ENCODE measurements at places on chromosomes 3 and 15. TPM values are rescaled to one million over a fixed set of nuclear protein-coding genes. Genes with fewer than 3 reads are reported as not detected.

DNA sequence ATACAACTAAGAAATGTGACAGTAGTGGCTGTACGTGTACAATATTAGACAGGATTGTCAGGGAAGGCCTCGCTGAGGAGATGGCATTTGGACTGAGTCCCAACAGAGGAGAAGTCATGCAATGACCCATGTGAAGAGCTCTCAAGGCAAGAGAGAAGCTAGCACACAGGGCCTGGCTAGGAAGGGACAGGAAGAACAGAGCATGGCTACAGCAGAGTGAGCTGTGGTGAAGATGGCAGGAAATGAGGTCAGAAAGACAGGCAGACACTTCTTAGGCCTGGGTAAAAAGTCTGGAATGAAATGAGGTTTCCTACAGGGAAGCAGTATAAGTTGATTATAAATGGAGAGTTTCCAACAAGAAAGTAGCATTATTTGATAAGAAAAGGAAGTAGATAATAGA lies 33.2 kb upstream of the LEKR1 start:
- no peak for DNase-seq

Gene ETV5
- 26.8 TPM for total RNA-seq

GRCh38 chr3:73056014-73056844 lies 5.2 kb upstream of the EBLN2 start:
- no peak for DNase-seq

Gene ASB14
- total RNA-seq = not detected

Gene ISG20
- total RNA-seq = 8.0 TPM

DNA sequence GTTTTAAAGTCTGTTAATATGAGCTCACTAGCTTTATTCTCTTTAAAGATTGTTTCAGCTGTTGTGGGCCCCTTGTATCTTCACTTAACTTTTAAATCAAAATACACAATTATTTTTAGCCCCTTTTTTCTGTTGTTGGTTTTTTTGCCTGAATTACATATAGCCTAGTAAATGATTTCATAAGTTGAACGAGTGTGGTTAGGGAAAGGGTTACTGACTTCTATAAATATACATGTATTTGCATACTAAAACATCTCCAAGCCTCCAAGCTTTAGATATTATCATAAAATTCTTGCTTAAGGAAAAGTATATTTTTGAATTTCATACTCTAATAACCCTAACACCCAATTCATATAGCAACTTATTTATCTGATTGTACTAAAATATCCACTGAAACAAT lies 73.2 kb upstream of the ARL6 start:
- DNase-seq = no peak

DNA sequence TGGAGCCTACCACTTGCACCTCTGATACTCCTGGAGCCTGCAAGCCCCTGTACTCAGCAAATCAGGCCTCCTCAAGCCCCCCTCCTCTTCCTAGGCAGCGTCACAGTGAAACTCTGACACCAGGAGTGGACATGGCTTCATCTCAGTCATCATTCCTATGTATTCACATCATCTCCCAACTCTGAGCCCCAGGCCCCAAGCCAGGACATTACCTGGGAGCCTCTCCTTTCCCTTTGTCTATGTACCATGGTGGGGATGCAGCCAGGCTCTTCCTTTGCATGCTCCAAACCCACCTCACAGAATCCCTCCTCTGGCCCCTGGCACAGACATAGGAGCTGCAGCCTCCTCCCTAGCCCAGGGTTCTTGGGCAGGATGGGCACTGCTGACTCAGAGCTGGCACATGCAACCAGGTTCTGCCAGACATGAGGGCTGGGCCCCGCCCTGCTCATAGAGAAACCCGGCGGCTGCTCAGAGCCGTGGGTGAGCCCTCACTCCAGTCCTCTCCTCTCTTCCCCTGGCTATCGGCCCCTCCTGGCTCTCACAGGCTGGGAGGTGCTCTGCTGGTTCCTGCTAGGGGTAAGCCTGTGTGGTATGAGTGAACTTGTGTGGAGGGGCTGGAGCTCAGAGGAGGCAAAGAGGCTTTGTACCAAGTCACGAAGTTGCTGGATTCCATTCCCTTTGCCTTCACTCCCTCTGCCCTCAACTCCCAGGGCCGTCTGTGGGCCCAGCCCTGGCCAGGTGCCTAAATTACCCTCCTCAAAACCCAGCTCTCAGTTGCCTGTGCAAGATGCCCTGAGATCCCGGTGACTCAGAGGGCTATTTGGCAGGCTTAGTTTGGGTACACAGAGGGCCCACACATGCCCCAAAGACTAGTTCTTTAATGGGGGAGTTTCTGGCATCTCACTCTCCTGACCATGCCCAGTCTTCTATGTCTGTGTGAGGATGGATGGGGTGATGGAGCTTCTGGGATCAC lies 1.9 kb upstream of the PLCD1 start:
- no peak for DNase-seq

- no peak for DNase-seq
Measured at GRCh38 chr3:137191133-137191923, 233.5 kb downstream of the IL20RB start.

DNA sequence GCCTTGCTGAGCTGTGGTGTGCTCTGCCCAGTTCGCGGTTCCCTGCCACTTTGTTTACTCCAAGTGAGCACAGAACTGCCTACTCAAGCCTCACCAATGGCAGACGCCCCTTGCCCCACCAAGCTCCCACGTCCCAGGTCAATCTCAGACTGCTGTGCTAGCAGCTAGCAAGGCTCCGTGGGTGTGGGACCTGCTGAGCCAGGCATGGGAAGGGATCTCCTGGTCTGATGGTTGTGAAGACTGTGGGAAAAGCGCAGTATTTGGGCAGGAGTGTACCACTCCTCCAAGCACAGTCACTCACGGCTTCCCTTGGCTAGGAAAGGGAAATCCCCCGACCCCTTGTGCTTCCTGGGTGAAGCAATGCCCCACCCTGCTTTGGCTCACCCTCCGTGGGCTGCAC lies 45.0 kb downstream of the SLC12A6 start:
- DNase-seq = no peak

Gene SUSD5
- total RNA-seq = 3.8 TPM

GRCh38 chr3:127682561-127682960 lies 9.8 kb downstream of the ABTB1 start:
- DNase-seq = no peak

DNA sequence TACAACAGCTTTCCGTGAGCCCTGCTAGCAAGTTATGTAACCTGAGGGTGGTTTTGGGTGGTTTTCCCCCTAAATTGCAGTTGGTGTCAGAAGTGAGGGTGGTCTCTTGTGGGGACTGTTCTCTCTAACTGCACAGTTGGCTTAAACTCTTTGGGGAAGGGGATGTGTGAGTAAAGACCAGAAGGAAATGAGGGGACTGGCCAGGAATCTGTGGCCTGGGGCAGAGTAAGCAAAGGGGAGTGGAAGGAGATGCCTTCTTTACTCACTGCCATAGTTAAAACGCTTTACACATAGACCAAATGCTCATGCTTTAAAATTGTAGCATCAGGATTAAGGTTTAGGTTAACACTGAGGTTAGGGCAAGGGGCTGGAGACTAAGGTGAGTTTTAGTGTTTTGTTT lies 21.2 kb upstream of the XIRP1 start:
- DNase-seq = no peak

DNA sequence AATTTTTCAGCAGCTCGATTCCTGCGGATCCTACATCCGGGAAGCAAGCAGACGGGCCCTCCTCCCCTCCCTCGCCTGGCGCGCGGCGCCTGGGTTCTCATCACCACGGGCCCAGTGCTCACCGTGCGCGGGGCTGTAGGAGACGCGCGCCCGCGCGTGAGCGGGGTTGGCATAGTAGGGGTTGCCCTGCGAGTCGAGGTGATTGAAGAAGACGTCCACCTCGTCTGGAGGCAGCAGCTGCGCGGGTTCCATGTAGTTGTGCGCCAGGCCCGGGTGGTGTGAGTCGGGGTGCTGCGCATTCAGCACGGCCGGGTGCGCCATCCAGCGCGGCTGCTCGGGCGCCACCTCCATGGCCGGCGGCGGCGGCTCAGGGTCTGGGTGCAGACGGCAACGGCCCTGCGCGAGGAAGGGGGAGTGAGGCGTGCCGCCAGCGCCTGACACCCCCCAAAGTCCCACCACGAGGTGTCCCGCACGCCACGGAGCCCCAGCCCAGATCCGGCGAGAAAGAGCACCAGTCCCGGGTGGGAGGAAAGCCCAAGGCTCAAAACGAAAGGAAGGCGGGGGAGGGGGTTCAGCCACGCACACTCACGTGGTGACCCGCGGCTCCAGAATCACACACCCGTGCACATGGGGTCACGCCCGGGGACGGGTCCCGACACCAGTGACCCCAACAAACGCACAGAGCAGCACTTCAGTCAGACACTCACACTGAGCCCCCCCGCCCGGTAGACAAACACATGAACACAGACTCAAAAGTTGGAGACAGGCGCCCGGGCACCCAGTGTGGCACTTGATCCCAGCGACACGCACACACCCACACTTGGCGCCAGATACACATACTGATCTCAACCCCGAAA lies 6.1 kb downstream of the GATA2 start:
- DNase-seq = no peak

DNA sequence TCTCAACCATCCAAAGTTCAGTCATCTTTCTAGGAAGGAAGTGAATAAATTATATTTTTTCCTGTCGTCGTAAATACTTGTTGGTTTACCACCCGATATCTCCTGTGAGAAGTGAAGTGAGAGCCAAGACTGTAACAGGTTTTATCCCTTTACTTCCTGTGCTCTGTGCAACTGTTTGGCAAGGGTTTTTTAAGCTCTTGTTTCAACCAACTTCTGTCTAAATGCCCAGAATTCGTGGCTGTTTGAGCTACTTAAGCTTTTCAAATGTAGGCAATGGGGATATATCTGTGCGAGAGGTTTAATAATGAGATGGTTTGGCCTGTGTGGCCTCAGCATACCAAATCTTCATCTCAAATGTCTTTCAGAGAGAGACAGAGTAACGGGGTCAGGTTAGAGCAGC lies 134.7 kb downstream of the LRTM1 start:
- DNase-seq = no peak

DNA sequence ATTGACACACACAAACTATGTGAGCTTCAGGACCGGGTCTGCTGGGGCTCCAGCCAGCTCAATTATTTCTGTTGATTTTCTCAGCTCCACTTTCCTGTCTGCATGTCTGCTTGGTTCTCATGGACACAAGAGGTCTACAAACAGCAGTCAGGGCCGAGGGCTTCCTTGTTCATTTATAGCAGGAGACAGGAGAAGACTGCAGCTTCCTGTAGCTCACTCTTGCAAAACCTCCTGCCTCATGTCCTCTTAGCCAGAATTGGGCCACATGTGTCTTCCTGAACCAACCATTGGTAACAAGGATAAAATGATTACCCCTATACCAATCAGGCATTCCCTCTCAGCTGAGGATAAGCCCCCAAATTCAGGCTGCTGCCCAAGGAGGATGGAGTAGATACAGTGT lies 182.8 kb downstream of the TLE3 start:
- DNase-seq = no peak

Gene OR5K2
- not detected for total RNA-seq

DNA sequence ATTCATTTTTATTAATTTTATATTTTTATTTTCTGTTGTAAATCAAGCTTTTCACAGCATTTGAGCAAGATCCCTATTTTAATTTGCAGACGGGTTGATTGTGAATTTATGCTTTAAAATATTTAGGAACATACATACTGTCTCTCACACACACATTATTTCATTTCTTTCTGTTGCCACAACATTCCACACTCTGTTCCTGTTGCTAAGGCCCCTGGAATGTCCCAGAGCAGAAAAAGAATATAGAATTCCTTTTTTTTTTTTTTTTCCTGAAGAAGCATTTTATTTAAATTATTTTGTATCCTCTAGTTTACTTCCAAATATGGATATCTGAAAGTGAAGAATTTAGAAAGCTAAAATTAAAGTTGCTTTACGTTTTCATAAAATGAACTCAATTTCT lies 36.8 kb upstream of the SCAANT1 start:
- DNase-seq = no peak
